ENCODE measurements at places on chromosomes 2 and 18.

DNA sequence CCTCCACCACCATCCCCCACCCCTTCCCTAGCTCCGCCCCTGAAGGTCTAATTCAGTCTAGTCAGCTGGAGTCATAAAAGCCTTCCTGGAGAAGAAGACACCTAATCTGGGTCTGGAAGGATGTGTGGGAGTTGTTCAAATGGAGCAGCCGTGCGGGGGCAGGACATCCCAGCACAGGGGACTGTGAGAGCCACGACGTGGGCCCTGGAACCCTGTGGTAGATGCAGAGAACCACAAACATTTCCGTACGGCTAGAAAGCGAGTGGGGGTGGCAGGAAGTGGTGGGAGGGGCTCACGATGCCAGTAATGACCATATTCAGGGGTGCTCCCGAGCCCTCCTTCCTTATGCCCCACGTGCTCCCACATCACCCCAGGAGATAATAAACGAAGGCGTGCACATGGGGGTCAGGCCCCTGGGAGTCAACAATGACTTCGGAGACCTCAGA is 20.9 kb upstream of the COL6A3 start:
- DNase-seq = no peak

GRCh38 chr18:48866028-48866733 is 84.6 kb downstream of the SMAD7 start:
- DNase-seq = no peak

DNA sequence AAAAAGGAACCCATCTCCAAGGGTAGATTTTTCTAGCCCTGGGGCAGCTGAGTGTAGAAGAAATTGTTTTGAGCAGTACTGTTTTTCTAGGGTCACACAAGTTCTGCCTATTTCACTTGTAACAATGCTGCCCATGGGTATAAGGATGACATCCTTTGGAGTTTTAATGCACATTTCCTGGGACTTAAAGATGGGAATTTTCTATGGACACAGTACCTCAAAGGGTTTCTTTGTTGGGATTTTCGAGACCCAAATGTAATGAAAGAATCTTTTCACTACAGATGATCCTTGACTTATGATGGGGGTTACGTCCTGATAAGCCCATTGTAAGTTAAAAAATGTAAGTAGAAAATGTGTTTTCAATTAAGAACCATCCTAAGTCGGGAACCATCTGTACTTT is 31.8 kb downstream of the CDC42EP3 start:
- no peak for DNase-seq

GRCh38 chr2:178484245-178485041 is 4.2 kb downstream of the PLEKHA3 start:
- DNase-seq = no peak

DNA sequence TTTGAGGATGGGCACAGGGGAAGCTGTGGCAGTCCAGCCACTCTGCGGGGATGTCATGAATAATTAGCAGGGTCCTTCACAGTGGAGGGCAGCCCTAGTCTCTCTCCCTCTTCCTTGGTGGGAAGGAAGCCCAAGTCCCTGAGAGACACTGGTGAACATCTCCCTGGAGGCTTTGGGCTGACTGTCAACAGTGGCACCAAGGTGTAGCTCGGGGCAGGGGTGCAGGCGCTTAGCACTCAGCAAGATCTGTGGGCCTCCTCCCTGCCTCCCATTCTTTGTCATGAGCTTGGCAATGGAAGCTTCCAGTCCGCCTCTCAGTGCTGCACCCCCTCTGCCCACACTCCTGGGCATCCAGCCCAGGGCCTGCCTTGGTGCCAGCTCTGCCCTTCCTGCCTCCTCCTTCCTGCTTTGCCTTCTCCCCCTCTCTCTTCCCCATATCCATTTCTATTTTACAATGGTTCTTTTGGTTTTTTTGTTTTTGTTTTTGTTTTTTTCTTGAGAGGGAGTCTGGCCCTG is 59.4 kb downstream of the STEAP3 start:
- DNase-seq = no peak

DNA sequence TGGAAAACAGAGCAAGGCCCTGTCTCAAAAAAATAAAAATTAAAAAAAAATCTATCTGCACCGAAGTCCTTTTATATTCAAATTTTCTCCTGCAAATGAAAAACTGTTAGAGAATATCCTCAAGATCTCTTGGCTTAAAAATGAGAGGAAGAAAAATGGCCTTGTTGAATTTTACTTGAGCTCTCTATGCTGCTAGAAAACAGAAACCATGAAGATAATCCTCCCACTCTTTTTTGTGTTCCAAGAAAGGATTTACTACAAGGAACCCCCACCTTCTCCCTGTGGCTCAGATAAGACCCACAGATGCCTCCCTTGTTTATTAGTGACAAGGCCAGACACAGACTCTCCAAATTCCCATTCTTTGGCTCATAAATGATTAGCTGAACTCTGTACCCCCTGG is 71.0 kb downstream of the SGPP2 start:
- DNase-seq = no peak

DNA sequence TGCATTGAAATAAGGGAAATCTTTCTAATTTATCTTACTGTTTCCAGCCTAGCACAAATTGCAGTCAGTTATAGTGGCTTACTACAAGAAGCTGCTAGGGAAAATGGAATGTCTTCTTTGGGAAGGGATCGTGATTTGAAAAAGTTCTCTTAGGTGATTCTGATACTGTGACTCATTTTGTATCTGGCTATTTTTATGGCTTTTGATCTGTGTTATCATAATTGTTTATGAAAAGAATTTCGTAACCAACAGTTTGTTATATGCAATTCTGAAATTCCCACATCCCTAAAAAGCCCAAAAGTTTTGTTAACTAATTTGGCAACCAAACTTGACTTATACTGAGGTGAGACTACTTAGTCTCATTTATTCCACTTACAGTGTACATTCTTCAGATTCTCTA is 12.4 kb downstream of the PTPN4 start:
- DNase-seq = no peak
